HT-29 (cell line): ENCODE measurements at places on chromosomes 6 and 20. TPM values are rescaled to one million over a fixed set of nuclear protein-coding genes. Genes with fewer than 3 reads are reported as not detected.

Gene MATN4
- 0.13 and 0.46 TPM in 2 replicates for total RNA-seq

Gene RRAGD
- not detected in 2 replicates for total RNA-seq

Gene SLC23A2
- 2.6 and 4.3 TPM in 2 replicates for total RNA-seq

Gene SNAP25
- not detected in 2 replicates for total RNA-seq

Gene HMGN4
- total RNA-seq, result 23.6 and 26.3 TPM in 2 replicates

Gene MOG
- not detected in 2 replicates for total RNA-seq

Gene WFDC10B
- total RNA-seq, result not detected in 2 replicates

Gene NRN1
- total RNA-seq, result 0.39 TPM in 1 of 2 replicates, not detected in the other

Gene TGM2
- 253 and 254 TPM in 2 replicates for total RNA-seq
